ENCODE measurements at places on chromosomes 7 and 10.

- no peak for DNase-seq
Measured at GRCh38 chr7:2689343-2689847, 1.4 kb downstream of the AMZ1 start.

DNA sequence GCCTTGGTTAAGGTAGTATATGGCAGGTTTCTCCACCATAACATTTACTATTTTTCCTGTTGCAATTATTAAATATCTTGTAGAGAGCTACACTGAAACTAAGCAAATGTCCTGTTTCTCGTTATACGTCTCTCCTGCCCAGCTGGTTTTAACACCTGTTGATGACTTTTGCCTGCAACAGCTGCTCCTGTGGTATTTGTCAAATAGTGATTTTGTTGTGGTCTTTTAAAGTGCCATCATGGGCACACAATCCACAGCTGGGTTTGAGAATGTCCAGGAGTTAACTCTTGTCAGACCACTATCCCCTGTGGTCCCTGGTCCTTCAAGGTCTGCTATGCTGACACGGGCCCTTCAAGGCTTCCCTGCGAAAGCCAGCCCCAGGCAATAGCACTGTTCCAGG, 24.9 kb upstream of the SEC61G start:
- DNase-seq = no peak

GRCh38 chr10:88392222-88392621, 190.9 kb downstream of the RNLS start:
- no peak for DNase-seq

DNA sequence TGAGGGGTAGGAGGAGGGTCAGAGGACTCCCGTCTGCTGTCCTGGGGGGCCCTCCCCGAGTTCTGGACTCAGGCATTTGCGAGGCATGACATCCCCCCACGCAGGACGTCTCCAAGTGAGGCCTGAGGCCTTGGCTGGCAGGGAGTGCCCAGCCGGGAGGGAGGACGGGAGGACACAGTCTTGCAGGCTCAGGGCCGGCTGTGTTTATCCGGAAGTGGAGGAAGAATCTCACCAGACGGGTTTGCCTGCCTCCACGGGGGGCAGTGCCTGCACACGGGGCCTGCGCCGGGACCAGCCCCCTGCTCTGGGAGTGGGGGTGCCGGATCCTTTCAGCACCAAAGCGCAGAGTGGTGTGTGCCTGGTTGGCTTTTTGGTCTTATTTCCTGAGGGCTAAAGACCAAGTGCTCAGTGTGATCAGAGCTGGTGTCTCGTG, 10.9 kb downstream of the PWWP2B start:
- peak; percentile 32 for DNase-seq

DNA sequence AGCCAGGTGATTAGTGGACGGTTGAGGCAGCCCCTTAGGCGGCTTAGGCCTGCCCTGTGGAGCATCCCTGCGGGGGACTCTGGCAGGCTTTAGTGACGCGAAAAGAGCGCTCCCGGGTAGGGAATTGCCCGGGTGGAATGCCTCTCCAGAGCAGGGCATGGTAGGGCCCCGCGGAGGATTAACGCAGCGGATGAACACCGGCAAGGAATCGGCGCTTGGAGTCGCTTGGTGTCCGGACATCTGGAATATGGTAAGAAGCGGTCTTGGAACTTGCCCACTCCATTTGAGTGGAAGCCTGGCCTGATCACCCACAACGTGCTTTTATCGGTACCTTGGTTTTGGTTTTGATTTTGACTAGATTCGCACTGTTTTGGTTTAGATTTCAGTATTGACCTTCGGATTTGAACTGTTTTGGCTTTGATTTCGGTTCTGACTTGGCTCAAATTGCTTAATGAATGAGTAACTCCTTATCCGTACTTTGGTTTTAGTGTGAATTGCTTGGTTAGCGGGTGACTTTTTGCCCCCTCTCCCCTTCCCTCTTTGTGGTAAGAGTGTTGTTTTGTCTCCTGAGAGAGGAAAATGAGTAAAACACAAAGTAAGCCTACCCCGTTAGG, 24.2 kb upstream of the CHST3 start:
- no peak for DNase-seq

- no peak for DNase-seq
Measured at GRCh38 chr7:131959106-131959812, 402.8 kb upstream of the PODXL start.

DNA sequence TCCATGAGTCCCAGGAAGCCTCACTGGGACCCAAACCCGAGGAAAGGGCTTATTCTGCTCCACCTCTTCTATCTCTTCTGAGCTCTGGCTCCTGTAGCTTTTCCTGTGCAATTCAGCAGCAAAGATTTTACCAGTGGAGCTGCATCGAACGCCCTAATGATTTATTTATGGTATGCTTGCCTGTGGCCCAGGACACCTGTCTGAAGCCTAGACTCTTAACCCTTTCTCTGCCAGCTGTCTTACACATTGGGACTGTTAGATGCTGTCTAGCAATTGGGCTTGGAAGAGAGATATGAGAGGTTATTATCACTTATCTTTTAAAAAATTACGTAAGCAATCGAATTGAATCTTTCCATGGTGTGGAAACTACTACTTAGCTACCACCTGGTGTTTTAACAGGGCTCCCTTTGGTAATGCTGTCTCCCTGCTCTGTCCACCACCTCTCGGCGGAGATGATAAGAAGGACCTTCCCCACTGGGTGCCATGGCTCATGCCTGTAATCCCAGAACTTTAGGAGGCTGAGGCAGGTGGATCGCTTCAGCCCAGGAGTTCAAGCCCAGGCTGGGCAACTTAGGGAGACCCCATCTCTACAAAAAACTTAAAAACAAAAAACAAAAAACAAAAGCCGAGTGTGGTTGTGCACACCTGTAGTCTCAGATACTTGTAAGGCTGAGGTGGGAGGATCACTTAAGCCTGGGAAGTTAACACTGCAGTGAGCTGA, 8.8 kb downstream of the ACSL5 start:
- DNase-seq = no peak
